ENCODE measurements at places on chromosomes 16 and 17.

DNA sequence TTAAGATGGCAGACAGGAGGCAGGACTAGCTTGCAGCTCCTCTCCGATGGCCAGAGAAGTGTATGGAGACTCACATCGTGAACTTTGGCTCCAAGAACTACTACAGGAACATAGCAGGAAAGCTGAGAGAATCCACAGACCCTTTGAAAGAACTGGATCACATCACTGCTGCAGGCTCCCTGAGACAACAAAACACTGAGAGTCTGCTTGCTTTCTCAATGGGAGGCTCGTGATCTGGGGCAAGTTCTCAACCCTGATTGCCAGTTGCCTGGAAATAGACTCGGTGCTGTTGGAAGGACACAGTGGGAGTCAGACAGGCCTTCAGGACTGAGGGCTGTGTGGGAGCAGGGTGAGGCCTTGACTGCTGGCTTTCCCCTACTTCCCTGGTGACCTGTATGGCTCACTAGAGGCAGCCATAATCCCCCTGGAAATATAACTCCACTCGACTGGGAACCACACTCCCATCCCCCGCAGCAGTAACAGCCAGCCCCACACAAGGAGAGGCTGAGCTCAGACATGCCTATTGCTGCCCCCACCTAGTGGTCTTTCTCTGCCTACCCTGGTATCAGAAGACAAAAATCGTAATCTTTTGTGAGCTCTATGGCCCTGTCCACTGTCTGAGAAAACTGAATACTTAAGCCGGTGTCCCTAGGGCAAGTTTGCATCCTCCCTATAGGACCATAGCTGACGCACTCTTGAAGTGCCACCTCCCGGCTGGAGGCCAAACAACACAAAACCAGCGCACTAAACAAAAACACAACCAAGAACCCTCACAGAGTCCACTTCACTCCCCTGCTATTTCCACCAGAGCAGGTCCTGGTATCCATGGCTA, 238.4 kb downstream of the CEP112 start:
- no peak for DNase-seq

- DNase-seq, result no peak
Observed at GRCh38 chr17:41467561-41467960, 375 bp upstream of the KRT32 start.

- DNase-seq, result no peak
Observed at GRCh38 chr16:79897453-79898146, 297.1 kb upstream of the MAF start.

DNA sequence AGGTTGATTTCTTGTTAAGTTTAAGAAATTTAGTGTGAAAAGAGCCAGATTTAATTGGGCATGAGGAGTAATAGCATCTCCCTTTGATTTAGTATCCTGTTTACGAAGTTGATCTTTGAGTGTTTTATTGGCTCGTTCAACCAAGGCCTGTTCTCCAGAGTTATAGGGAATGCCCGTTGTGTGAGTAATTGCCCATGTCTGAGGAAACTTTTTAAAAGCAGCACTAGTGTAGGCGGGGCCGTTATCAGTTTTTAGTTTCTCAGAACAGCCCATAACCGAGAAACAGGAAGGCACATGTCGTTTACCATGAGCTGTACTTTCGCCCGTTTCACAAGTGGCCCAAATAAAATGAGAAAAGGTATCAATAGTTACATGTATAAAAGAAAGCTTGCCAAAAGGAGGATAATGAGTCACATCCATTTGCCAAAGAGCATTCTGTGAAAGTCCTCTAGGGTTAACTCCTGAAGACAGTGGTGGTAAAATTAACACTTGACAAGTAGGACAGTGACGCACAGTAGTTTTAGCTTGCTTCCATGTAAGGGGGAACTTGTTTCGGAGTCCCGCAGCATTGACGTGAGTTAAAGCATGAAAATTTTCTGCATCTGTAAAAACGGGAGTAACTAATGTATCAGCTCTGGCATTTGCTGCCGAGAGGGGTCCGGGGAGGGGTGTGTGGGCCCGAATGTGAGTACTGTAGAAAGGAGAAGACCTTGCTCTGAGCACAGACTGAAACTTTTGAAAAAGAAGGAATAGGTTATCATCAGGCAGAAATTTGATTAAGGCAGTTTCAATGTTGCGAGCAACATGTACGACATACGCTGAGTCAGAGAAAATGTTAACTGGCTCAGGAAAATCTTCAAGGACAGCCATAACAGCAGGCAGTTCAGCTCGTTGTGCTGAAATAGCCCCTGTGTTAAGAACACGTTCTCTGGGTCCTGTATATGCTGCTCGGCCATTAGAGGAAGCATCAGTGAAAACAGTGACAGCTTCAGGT, 18.5 kb upstream of the KCTD5 start:
- DNase-seq, result no peak

DNA sequence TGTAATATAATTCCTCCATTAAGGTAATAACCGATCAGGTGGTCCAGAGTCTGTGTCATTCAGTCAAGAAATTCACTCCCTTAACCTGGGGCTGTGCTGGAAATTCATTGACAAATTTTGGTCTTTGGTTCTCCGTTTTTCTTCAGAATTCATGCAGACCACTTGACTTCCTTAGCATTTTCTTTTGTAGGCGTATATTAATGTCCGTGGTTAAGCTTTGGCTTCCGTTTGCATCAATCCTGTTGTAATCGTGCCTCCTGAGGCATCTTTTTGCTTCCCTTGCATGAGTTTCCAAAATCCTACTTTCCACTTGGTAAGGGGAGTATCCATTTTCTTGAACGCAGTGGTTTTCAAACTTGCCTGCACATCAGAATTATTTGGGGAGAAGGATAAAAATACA, 9.0 kb downstream of the LRRC37B start:
- no peak for DNase-seq

DNA sequence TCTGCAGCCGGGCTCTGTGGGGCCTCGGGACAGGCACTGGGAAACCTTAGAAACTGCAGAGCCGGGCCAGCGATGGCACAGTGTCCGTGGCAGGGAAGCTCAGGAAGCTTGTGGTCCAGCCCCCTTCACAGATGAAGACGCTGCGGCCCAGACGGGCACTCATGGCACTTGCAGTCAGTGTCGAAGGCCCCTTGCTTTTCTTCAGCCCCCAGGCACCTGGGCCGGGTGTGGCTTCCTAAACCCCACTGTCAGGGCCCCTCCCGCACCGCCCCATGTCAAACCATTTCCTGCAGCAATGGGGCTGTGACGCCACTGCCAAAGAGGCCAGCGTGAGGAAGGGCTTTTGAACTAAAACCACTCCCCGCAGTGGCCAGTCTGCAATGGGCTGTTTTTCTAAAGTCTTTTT, 164.0 kb downstream of the LAT start:
- DNase-seq, result no peak

GRCh38 chr17:75704963-75705875, 16.0 kb upstream of the ITGB4 start:
- DNase-seq, result no peak

DNA sequence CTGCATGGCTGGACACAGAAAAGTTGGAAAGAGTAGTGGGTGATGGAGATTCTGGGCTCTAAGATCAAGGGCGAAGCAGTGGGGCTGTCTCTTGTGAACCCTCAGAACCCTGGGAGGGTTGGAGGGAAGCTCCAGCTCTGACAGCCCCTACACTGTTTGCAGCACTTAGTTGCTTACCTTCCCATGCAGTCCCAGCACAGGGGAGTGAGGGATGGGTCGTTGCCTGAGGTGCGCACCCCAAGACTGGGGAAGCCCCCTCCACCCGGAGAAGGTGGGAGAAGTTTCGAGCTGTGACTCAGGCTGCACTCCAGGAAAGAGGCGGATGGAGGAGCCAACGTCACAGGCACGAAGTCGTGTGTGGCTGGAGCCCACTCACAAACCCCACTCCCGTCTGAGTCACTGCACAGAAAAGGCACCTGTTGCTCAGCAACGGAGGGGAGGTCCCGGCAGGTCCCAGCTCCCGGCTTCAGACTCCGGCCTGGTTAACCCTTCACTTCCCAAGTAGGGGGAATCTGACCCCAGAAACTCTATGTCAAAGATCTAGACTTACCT, 60.1 kb downstream of the AIPL1 start:
- no peak for DNase-seq
